ENCODE measurements at places on chromosomes 12 and 14.
A peak's percentile ranks its signal among the peaks of the same experiment; 100 is the strongest.

GRCh38 chr14:98415766-98416165, 856.2 kb downstream of the BCL11B start:
- no peak for DNase-seq

DNA sequence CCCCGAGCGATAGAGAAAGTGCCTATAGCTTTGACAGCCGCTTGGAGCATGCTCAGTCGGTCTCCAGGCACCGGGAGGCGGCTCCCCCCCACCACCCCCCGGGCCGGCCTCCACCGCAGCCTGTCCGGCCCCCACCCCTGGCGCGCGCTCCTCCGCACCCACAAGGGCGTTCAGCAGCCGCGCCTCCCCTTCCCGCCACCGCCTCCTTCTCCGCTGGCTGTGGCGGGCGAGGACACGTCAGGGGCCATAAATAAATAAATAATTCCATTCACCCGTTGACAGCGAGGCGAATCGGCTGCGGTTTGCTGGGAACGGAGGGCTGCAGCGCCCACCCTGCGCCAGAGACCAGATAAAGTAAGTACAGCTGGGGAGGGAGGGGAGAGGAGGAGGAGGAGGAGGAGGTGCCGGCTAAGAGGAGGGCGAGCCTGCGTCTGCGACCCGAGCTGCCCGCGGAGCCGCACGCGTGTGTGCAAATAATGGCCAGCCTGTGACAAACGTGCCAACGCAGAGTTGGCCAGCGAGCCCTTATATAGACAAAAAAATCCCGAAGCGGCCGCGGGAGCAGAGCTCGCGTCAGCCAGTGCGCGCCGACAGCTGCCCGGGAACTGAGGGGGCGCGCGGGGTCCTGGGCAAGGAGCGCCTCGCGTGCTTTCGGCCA, at the start of gene SLC16A7:
TSS of gene SLC16A7 (plus strand) at position 147 of the 658 bp plus-strand sequence. CDS start 108,773 bp downstream, outside the sequence.
- DNase-seq = peak; percentile 83

- no peak for DNase-seq
Observed at GRCh38 chr14:92936085-92936484, 13.1 kb downstream of the CHGA start.

DNA sequence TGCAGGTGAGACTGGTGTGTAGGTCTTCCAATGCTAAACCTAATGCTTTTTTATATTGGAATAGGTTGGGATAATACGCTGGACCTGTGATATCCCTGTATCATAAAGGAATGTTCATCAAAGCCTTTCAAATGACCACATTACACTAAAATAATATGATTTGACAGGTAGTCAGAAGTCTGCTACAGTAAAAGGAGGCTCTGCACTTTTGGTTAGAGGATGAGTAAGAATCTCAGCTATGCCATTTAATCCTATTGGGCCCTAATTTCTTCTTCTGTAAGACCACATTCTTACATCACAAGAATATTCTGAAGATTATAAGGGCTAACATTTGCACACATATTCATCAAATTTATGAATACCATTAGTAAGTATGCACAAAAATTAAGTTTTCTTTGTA, 250.5 kb upstream of the FLRT2 start:
- DNase-seq = no peak

- DNase-seq = no peak
Observed at GRCh38 chr12:32897687-32898573, 1.4 kb upstream of the PKP2 start.

GRCh38 chr12:569091-569676, 94.1 kb downstream of the NINJ2 start:
- no peak for DNase-seq

DNA sequence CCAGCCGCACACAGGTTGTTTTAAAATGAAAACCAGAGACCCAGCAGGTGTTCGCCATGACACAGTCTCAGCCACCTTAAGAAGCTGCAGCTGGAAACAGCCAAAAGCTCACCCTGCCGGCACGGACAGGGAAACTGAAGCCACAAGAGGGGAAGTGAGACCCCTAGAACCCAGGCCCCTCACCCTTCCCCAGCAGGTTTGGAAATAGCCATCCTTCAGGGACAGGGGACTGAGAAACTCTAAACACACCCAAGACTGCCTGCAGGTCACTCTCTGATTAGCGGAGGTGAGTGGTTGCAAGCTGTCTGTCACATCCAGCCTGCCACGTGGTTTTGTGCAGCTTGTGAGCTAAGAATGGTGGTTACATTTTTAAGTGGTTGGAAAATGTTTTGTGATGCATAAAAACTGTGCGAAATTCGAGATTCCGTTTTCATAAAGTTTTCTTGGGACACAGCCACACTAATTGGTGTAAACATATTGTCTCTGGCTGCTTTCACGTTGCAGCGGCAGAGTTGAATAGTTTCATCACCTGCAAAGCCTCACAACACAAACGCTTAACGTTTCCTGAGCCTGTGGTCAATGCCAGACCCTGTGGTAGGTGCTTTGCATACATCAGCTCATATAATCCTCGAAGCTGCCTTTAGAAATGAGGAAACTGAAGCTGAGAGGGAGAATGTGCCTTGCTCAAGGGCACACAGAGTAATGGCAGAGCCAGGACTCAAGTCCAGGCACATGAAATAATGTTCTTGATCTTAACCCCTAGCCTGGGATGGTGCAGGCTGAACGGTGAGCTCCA, 1.7 kb upstream of the SELPLG start:
- no peak for DNase-seq

- DNase-seq = peak; percentile 35
Observed at GRCh38 chr12:130401703-130402102, 64.0 kb downstream of the PIWIL1 start.

DNA sequence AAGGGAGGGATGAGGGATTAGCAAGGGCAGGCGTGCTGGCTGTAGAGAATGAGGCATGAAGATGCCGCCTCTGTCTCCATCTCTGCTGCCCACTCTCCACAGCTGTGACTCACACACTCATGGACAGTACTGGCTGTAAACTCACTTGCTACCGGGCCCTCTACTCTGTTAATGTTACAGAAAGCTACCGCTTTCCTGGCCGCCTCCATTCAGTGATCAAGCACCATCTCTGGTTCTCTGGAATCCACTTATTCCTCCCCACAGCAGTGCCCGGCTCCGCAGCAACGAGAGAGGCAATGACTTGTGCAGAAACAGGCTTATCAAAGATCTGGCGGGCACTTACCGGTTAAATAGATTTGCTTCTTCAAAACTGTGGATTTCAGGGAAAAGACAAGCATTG, 34.8 kb downstream of the AMN start:
- DNase-seq = no peak

DNA sequence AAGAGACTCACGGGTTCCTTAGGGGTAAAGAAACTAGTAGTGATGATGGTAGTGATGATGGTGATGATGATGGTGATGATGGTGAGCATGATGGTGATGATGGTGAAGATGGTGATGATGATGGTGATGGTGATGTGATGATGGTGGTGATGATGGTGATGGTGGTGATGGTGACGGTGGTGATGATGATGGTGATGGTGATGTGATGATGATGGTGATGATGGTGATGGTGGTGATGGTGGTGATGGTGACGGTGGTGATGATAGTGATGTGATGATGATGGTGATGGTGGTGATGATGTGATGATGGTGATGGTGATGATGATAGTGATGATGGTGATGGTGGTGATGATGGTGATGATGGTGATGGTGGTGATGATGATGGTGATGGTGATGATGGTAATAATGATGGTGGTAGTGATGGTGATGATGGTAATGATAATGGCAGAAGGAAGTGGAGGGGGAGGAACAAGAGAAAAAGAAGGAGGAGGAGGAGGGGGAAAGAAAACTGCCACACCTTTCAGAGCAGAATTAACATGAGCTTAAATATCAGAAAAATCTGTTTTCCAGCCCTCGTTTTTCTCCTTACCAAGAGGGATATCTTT, 85.5 kb downstream of the FZD10 start:
- DNase-seq = no peak

DNA sequence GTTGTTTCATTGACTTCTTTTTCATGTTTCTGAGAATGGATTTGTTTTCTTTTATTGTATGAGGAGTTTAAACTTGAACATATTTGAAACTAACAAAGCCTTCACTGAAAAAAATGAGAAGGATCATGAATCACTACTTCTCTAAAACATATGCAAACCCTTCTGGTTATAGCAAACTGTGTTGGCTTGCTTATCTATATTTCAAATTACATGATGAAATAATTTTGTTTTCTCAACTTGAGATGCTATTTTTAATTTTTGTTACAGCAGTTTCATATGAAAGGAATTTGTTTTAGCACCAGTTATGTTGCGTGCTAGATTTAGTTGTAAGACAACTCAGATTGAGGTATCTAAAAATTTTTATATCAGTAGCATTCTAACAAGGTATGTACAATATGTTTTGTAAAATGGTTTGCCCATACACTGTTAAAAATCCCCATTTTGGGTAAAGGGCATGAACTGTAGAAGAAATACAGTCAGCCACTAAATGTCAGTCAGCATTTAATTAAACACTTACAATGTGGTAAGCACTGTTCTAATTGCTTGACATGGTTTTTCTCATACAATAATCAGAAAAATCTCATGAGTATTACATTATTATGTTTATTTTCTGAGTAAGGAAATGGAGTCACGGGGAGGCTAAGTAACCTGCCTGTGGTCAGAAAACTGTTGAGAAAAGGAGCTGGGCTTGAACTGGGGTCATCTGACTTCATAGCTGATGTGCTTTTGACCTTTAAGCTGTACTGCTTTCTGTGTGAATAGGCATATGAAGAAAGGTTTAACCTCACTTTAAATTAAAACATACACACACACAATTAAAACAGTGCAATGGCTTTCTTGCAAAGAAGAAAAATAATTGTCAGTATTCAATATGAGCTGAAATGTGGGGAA, 105.7 kb downstream of the PLEKHA5 start:
- DNase-seq = no peak

- no peak for DNase-seq
Observed at GRCh38 chr14:105709281-105710118, 183.1 kb downstream of the TMEM121 start.
